ENCODE measurements at places on chromosomes 13 and 19. TPM values are rescaled to one million over a fixed set of nuclear protein-coding genes. Genes with fewer than 3 reads are reported as not detected.

- no peaks in the 10 kb centered on the region for H3K4me1 ChIP-seq
- peak; percentile 29 for DNase-seq
- H3K27me3 ChIP-seq: no peaks in the 10 kb centered on the region
- no peak overlapping the region for H3K27ac ChIP-seq
- H3K4me3 ChIP-seq: no peak overlapping the region
- no peaks in the 10 kb centered on the region for H3K36me3 ChIP-seq
Observed at GRCh38 chr13:112182251-112182650, 115.3 kb downstream of the SOX1 start.

GRCh38 chr19:50378863-50379236, 2.6 kb downstream of the NR1H2 start:
- H3K27ac ChIP-seq: no peak overlapping the region
- no peak overlapping the region for H3K4me3 ChIP-seq
- no peaks in the 10 kb centered on the region for H3K27me3 ChIP-seq
- peaks cover 29% of the 10 kb centered on the region for H3K36me3 ChIP-seq

DNA sequence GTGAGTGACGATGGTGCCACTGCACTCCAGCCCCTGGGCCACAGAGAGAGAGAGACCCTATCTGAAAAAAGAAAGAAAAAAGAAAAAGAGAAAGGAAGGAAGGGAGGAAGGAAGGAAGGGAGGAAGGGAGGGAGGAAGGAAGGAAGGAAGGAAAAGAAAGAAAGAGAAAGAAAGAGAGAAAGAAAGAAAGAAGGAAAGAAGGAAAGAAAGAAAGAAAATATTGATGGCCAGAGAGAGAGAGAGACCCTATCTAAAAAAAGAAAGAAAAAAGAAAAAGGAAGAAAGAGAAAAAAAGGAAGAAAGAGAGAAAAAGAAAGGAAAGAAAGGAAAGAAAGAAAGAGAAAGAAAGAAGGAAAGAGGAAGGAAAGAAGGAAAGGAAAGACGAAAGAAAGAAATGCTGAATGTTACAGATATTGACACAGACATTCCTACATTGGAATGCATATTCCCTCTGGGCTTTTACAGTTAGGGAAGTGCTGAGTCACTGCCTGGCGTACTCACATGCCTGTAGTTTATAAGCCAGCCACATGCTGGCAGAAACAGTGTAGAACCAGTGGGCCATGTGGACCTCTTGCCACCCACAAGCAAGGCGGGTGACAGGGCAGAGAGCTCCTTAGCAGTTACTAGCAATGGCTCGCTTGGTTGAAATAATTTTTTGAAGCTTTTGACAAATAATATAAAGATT, 34.6 kb upstream of the SLC46A3 start:
- H3K27me3 ChIP-seq: no peaks in the 10 kb centered on the region
- H3K36me3 ChIP-seq: peaks cover 1% of the 10 kb centered on the region
- no peak overlapping the region for H3K4me3 ChIP-seq
- H3K4me1 ChIP-seq: peaks cover 19% of the 10 kb centered on the region
- no peak for DNase-seq
- H3K27ac ChIP-seq: no peak overlapping the region

DNA sequence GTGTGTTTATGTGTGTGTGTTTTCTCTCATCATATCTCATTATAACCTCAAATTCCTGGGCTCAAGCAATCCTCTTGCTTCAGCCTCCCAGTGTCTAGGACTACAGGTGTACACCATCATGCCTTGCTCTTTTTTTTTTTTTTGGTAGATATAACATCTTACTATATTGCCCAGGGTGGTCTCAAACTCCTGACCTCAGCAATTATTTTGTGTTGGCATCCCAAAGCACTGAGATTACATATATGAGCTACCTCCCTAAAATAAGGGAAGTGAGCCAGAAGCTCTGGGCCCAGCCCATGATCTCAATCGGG, 448 bp upstream of the ZNF543 start:
- peaks cover 29% of the 10 kb centered on the region for H3K27me3 ChIP-seq
- H3K36me3 ChIP-seq: peaks cover 23% of the 10 kb centered on the region
- H3K4me3 ChIP-seq: peak overlapping the region; percentile 77
- no peak for DNase-seq

- peak within 1 kb of the TSS; percentile 90 for H3K27ac ChIP-seq
- peaks cover 41% of the 10 kb centered on the region for H3K36me3 ChIP-seq
- peak; percentile 99 for DNase-seq
- H3K27me3 ChIP-seq: no peaks in the 10 kb centered on the region
Observed at GRCh38 chr19:52962394-52963246, at the start of gene ZNF816. Gene ZNF816 (minus strand): TSS chr19:52962881. CDS start chr19:52956089, 6,792 bp downstream.

GRCh38 chr13:110044551-110045111, 258.2 kb upstream of the IRS2 start:
- H3K27me3 ChIP-seq: peaks cover 5% of the 10 kb centered on the region
- no peaks in the 10 kb centered on the region for H3K4me1 ChIP-seq
- no peak for DNase-seq

DNA sequence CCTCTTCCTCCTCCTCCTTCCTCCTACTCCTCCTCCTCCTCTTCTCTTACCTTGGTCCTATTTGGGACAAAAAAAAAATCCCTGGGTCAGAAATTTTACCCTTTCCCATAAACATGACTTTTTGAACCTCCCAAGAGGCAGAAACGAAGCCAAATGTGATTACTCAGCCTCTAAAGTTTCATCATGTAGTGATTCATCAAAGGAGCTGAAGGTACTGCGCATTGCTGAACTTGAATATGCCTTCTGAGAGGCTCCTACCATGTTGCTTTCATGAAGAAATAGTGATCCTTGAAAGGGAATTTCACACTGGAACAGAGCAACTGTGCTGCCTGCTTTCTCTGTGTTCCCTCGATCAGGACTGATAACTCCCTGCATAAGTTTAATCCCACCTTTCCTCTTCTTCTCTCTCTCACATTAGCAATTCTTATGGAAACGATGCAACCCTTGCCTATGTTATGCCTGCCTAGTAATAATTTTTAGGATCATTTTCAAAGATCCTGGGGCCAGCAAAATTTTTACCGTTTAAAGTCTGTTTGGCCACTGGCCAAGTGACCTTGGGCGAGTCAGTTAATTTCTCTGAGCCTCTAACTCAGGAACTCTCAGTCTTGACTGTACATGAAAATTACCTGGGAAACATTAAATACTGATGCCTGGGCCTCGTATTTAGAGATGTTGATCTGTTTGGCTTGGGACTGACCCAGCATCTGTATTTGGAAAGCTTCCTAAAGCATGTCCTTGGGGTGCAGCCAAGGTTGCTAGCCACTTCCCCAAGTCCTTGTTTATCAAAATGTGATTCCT, 149.5 kb downstream of the DCT start:
- H3K4me3 ChIP-seq: no peak overlapping the region
- H3K36me3 ChIP-seq: peaks cover 18% of the 10 kb centered on the region
- H3K4me1 ChIP-seq: peaks cover 51% of the 10 kb centered on the region
- H3K27ac ChIP-seq: no peak overlapping the region
- no peak for DNase-seq
- peaks cover 14% of the 10 kb centered on the region for H3K27me3 ChIP-seq

GRCh38 chr19:3978145-3978544, 7.1 kb downstream of the EEF2 start:
- H3K4me1 ChIP-seq: peaks cover 34% of the 10 kb centered on the region
- H3K27me3 ChIP-seq: no peaks in the 10 kb centered on the region
- DNase-seq: no peak
- peaks cover 62% of the 10 kb centered on the region for H3K36me3 ChIP-seq

DNA sequence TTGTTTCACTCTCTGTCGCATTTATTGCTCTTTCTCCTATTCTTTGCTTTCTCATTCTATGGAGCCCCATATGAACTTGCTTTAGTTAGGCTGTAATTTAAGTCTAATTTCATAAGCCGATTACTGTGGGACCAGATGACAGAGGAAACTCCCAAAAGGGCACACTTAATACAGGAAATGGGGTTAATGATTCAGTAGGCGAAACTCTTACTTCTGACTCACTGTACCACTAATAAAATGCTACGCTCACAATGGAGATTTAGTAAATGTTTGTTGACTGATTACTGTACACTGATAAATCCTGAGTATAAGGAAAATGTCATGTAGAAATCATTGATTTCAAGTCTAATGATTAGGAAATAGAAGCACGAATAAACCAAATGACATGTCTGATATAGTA, 276.4 kb downstream of the KLF5 start:
- H3K4me1 ChIP-seq: peaks cover 6% of the 10 kb centered on the region
- H3K4me3 ChIP-seq: no peak overlapping the region
- no peak for DNase-seq
- H3K27me3 ChIP-seq: peaks cover 2% of the 10 kb centered on the region
- H3K27ac ChIP-seq: no peak overlapping the region

- peak overlapping the region; percentile 92 for H3K27ac ChIP-seq
- H3K27me3 ChIP-seq: no peaks in the 10 kb centered on the region
- DNase-seq: peak; percentile 73
- H3K4me1 ChIP-seq: peaks cover 61% of the 10 kb centered on the region
- no peak overlapping the region for H3K4me3 ChIP-seq
- peaks cover 36% of the 10 kb centered on the region for H3K36me3 ChIP-seq
Observed at GRCh38 chr19:16141043-16141442, 2.4 kb upstream of the HSH2D start.

DNA sequence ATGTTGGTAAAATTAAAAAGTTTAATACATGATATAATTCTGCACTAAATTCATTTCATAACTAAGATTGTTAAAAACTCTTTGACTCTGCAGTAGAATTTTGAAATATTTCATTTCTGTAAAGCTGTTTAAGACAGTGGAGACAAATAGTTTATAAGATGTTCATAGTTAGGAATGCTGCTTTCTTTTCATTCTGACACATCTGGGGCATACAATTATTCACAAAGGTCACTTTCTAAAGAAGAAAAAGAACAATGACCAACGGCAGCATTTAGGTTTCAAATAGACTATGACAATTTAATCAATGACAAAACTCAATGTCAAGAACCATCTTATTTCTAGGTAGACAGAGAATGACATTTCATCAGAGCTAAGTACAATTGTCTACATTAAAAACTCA, 1422.1 kb downstream of the PCDH9 start:
- H3K4me1 ChIP-seq: no peaks in the 10 kb centered on the region
- no peaks in the 10 kb centered on the region for H3K36me3 ChIP-seq
- H3K4me3 ChIP-seq: no peak overlapping the region
- H3K27me3 ChIP-seq: no peaks in the 10 kb centered on the region
- DNase-seq: no peak

GRCh38 chr19:15529774-15530372, 21.5 kb downstream of the CYP4F22 start:
- H3K36me3 ChIP-seq: peaks cover 10% of the 10 kb centered on the region
- no peak overlapping the region for H3K4me3 ChIP-seq
- DNase-seq: no peak
- peaks cover 6% of the 10 kb centered on the region for H3K4me1 ChIP-seq

GRCh38 chr19:48938256-48938655, 4.8 kb downstream of the DHDH start:
- H3K36me3 ChIP-seq: peaks cover 5% of the 10 kb centered on the region
- DNase-seq: no peak
- H3K4me1 ChIP-seq: peaks cover 11% of the 10 kb centered on the region
- H3K27me3 ChIP-seq: peaks cover 1% of the 10 kb centered on the region
- no peak overlapping the region for H3K27ac ChIP-seq

The GSX1 gene
- total RNA-seq: not detected

The KEAP1 gene
- 99.8 TPM for total RNA-seq

The CEACAM20 gene
- total RNA-seq: not detected

The DYRK1B gene
- 7.7 TPM for total RNA-seq
